Panc1 (cell line): ENCODE measurements at places on chromosomes 7 and 10.

- DNase-seq: no peak
Measured at GRCh38 chr10:60463746-60464145, 74.1 kb upstream of the ANK3 start.

GRCh38 chr7:8823486-8823885 is 390.1 kb downstream of the NXPH1 start:
- DNase-seq: no peak

- DNase-seq: no peak
Measured at GRCh38 chr10:23343591-23344240, 881 bp downstream of the C10orf67 start.

GRCh38 chr10:97717627-97718026 is 4.1 kb downstream of the MARVELD1 start:
- no peak for DNase-seq

DNA sequence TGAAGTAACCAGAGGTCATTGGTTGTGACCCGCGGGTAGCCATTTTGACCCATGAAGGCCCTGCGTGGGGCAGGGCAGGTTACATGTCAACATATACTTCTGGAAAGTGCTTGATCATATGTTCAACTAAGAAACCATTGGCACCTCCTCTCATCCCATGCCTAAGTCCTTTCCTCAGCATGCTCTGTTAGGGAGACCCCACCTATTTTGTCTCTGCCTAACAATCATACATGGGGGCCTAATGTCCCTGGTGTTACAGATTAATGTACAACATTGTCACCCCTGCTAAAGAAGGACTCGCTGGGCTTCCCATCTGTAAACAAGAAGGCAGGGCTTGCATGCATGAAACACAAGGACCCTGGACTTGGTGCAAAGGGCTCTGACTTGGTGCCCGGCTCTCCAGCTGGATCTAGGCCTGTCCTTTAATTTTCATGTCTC is 133.7 kb upstream of the TNS3 start:
- DNase-seq: no peak

DNA sequence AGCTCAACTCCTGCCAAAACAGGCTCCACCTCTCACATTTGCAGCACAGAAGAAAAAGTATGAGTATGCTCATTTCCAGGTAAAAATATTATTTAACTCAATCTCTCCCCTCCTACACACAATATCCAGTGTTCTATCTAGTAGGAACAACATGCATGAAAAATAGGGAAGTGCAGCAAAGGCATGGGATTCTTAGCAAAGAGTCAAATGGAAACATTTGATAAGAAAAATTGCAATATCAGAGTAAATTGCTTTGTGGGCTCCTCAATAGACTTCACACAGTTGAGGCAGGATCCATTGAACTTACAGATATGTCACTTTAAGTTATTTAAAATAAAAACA is 150.9 kb downstream of the ANK3 start:
- DNase-seq: no peak

GRCh38 chr10:79344502-79345195 is 2.6 kb upstream of the PPIF start:
- DNase-seq: no peak

- DNase-seq: no peak
Measured at GRCh38 chr7:151724920-151725584, 151.9 kb downstream of the PRKAG2 start.

- no peak for DNase-seq
Measured at GRCh38 chr7:80832006-80832405, 86.8 kb downstream of the SEMA3C start.

DNA sequence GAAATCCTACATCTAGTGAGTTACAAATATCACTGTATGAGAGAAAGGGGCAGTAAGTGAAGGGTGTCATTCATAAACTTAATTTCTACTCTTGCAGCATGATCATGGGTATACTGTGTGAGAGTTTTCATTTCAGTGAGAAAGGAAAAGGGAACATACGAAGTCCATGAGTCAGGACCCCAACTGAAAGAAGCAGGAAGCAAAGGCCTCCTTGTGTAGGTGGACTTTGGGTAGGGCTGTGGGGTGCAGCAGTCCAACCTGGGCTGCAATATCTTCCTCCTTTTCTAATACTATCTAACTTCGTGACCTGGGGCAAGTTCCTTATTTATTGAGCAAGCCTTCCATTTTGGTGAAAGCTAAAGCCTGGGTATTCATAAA is 248.2 kb upstream of the TCF7L2 start:
- DNase-seq: no peak

- no peak for DNase-seq
Measured at GRCh38 chr7:17564678-17565212, 266.3 kb downstream of the AHR start.

- DNase-seq: no peak
Measured at GRCh38 chr7:52648872-52649271, 386.6 kb upstream of the POM121L12 start.

DNA sequence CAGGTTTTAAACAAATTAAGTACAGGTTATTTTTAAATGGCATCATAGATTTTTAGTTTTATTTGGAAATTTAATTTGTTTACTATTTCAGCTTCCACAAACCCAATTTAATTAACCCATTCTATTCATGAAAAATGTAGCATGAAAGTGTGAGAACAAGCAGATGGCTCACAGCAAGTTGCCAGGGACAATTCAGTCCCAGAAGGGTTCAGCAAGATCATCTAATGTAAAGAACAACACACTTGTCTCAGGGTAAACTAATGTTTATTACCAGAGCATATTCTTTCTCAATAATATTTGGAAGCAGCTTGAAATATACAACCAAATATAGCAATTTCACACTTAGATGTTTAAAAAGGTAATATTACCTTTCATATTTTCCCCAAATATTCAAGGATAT is 166.9 kb upstream of the SLC13A1 start:
- no peak for DNase-seq

DNA sequence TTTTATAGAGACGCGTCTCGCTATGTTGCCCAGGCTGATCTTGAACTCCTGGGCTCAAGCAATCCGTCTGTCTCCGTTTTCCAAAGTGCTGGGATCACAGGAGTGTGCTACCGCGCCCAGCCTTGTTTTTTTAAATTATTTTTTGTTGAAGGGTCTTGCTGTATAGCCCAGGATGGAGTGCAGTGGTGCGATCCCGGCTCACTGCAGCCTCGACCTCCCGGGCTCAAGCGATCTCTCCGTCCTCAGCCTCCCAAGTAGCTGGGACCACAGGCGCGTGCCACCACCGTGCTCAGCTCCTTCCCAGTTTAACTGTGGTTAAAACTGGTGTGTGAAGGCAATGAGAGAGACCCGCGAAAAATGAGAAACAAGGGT is 11.0 kb upstream of the HNRNPF start:
- DNase-seq: no peak

- no peak for DNase-seq
Measured at GRCh38 chr7:147363101-147363500, 1227.5 kb upstream of the C7orf33 start.

GRCh38 chr7:15494711-15495110 is 67.1 kb downstream of the AGMO start:
- DNase-seq: no peak

DNA sequence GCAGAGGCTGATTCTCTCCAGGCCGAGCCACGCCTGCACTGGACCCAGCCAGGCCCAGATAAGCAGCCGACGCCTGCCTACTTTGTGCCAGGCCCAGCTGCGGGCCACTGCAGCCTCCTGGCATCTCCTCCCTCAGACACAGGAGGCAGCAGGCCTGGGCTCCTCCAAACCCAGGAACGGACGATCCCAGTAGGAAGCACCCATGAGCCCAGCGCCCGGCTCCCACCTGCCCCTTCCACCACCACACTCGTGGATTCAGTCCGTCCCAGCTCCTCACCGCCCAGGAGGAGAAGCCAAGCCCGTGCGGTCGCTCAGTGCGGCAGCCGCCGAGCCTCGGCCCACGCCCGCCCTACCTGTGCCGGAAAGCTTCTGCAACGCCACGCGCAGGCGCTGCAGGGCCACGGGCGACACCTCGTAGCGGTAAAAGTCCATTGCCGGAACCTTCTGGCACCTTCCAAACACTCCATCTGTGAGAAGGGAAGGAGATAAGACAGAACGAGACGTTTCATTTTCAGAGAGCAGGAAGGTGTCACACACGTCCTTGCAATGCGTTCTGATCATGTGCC is 271.1 kb downstream of the PTPRN2 start:
- DNase-seq: no peak
